ENCODE measurements at places on chromosomes 1 and 21.

DNA sequence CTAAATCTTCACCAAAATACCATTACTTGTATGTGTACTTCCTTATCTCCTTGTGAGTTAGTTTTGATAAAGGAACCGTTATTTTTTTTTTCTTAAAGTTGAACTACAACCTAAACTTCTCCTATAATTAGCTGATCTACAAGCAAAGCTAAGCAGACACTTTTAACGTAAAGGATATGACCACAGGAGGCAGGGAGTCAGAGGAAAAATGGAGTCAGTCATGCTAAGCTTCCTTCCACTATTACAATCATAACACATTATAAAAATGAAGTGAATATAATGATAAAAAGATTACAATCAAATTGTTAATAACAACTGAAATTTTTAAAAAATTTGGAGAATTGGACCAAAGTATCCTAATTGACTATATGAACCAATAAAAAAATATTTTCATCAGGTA, 892.6 kb downstream of the KCNT2 start:
- DNase-seq, result no peak

DNA sequence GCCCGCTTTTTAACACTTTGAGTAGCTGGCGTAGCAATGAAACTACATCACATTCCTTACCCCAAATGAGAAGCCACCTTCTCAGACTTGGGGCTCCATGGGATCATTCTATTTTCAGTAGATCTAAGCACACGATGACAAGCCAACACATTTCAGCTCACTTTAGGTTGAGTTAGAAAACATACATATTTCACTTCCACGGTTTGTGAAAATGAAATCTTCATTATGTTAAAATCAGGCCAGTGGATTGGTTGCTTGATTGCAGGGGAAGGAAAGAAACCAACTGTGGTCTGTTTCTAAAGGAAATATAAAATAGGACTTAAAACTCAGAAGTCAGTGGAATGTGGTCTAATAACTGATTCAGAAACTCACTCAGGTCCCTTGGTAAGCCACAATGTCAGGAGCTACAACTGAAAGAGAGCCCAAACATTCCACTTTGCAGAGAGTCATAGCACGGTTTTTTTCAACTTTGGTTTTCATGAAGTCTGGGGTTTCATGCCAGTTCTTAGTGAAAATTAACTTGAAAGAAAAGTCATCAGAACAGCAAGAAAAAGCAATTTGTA, 82.3 kb upstream of the TIAM1 start:
- no peak for DNase-seq

DNA sequence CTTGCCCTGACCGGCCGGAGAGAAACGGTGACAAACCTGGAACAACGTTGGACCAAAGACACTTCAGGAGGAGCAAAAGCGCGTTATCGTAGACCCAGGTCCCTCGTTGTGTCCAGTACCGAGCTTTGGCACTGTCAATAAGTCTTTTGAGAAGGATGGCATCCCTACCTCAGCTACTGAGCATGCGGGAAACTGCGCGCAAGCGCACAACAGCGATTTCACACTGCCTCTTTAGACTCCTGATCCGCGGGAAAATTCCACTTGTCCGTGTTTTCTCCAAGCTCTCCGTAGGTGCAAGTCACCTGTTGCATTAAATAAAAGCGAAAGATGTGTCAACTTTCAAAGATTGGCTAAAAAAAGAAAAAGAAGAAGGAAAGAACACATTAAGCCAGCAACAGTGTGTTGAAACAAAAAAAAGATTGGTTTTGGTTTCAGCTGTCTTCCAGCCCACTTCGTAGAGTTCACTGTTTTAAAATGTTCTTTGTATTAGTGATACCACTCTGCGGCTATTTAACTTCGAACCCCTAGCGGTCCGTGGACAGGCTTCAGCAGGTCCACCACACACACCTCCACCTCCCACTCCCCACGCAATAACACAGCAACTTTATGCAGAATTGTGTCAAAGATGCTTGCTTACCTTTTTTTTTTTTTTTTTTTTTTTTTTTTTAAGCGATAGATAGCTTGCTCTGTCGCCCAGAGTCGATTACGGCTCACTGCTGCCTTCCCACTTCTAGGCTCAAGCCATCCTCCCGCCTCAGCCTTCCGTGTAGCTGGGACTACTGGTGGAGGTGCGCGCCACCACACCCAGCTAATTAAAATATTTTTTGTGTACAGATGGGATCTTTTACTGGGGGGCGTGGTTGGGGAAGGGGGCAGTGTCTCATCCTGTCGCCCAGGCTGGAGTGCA, at the start of gene BPNT1:
TSS of gene BPNT1 (minus strand) at position 139 of the 907 bp plus-strand sequence. CDS start 9,942 bp downstream, outside the sequence.
- peak; percentile 100 for DNase-seq

DNA sequence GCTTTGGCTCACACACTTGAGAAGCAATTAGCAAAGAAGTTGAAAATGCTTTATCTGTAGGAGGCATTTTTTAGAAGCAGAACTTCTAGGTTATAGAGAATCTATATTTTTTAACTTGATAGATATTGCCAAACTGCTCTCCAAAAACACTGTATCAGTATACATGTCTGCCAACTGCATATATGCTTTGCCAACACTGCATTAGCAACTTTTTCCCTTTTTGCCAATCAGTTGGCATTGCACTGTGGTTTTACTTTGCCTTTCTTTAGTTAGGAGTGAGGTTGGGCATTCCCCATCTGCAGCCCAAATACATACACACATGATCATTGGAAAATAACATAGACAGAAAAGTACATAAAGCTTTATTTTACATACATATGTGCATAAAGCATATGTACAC, 15.0 kb downstream of the PADI3 start:
- DNase-seq, result no peak

- no peak for DNase-seq
These were observed 286.3 kb upstream of the SGIP1 start for GRCh38 chr1:66247415-66248208.

DNA sequence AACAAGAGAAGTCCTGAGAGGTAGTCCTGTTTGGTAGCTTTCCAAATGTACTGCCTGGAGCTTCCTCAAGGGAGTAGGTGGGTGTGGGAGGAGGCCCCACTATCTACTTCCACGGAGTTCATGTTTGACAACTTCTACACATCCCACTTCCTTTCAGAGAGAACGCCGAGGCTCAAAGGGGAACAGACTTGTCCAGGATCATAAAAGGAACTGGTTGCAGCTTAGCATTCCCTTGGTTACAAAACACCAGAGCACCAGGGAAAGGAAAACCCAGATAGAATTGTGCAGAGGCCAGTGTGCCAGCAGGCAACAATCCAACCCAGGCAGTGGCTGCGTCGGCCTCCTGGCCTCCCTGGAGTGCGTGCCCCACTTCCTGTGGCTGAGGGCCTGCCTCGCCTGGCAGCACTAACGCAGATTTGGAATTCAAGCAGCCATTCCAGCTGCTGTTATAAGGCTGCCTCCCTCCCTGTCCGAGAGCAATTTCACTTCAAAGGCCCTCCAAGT, 4.2 kb upstream of the RAP1GAP start:
- no peak for DNase-seq

- no peak for DNase-seq
These were observed 84.5 kb upstream of the RGS4 start for GRCh38 chr1:162984699-162985098.

DNA sequence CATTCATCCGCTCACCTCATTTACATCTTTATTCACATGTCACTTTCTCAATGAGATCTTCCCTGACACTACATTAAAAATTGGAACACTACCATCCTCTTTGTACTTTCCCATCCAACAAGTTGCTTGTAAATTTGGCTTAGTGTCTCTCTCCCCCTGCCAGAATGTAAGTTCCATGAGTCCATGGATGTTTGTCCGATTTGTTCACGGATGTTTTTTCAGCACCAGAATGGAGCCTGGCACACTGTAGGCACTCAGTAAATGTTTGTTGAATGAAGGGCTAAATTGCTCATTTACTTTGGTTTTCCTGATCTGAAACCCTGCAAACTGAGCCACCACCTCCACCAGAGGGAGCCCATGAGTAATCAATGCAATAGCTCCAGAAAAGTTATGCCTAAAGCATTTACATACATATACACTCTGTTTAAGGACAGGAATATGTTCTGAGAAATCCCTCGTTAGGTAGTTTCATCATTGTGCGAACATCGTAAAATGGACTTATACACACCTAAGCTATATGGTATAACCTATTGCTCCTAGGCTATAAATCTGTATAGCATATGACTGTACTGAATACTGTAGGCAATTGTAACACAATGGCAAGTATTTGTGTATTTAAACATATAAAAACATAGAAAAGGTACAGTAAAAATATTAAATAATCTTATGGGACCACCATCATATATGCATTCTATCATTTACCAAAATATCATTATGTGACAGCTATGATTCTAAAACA, 2.8 kb upstream of the EYA3 start:
- peak; percentile 85 for DNase-seq

GRCh38 chr1:110638556-110638955, 32.4 kb upstream of the KCNA2 start:
- DNase-seq, result no peak

GRCh38 chr1:12035312-12035711, 16.0 kb downstream of the MIIP start:
- DNase-seq, result no peak

DNA sequence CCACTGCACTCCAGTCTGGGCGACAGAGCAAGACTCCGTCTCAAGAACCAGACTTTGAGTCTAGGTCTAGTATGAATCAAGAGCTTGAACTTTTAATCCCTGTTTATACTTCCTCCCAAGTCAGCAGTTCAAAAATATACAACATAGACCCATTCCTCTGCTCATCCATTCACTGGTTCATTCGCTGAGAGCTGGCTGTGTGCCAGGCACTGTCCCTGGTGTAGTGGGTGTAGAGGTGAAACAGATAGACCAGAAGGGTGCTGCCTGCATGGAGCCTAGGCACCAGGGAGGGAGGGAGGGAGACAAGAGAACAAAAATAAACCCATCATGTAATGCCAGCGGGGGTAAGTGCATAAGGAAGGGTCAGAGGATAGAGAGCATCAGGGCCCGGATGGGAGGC, 25.5 kb upstream of the SEC16B start:
- no peak for DNase-seq

GRCh38 chr1:119667173-119667572, 19.1 kb upstream of the ZNF697 start:
- DNase-seq, result no peak

DNA sequence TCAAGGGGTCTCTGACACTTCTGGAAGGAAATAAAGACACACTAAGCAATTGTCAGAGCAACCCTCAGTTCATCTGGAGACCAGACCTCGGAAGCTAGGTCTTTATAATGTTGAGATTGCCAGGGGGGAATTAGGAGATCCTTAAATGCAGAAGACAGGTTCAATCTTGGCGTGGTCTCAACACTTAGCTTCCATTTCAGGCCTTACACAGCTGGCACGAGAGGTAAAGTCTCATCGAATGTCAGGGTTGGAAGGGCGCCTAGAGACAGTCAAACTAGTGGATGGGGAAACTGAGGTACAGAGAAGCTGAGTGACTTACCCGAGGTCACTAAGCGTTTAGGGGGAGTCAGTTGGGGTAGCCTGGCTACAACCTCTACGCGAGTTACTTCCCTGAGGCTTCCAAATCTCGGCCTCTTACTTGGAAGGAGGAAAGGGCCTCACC, 562 bp upstream of the EPB41 start:
- DNase-seq, result no peak

DNA sequence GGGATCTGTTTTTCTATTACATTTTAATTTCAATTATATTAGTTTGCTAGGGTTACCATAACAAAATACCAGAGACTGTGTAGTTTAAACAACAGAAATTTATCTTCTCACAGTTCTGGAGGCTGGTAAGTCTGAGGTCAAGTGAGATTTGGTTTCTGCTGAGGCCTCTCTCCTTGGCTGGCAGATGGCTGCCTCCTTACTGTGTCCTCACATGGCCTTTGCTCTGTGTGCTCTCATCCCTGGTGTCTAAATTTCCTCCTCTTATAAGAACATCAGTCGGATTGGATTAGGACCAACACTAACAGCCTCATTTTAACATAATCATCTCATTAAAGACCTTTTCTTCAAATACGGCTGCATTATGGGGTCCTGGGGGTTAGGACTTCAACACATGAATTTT, 195.2 kb upstream of the CHODL start:
- DNase-seq, result no peak

DNA sequence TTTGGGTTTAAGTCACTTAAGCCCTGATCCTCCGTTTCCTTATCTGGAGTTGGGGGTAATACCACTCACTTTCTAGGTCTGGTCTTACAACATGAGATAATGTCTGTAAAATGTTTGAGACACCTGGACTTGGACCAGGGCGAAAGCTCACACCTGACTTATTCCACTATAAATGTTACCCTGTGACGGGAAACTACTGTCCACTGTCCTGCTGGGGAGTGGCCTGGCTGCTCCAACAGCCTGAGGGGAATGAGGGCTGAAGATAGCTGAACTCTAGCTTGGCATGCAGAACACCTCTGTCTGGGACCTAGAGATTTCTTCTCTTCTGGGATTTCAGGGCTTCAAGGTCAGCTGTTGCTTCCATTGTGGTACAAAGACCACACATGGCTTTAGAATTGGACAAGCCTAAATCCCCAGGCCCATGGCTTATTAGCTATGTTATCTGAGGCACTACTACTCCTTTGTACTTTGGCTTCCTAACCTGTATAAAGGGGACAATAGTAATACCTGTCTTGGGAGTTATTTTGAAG, 9.5 kb upstream of the A3GALT2 start:
- no peak for DNase-seq

DNA sequence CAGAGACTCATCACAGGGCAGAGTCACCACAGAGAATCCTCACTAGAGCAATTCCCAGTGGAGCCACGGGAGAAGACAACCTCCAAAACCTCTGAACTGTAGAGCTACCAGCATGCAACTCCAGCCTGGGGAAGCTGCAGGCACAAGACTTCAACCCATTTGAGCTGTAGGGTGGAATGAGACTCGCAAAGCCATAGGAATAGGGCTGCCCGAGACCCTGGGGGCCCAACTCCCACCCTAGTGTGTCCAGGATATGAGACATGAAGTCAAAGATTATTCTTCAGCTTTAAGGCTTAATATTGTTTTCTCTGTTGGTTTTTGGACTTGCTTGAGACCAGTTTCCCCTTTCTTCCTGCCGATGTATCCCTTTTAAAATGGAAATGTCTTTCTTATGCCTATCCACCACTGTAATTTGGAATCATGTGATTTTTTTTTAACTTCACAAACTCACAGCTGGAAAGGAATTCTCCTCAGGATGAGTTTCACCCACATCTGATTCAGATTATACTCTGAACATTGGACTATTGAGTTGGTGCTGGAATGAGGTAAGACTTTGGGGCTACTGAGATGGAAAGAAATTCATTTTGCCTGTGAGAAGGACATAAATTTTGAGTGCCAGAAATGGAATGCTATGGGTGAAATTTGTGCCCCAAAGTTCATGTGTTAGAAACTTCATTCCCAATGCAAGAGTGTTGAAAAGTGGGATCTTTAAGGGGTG, 59.6 kb upstream of the ST6GALNAC5 start:
- no peak for DNase-seq

- no peak for DNase-seq
These were observed 74.6 kb downstream of the GPR88 start for GRCh38 chr1:100612540-100612939.

DNA sequence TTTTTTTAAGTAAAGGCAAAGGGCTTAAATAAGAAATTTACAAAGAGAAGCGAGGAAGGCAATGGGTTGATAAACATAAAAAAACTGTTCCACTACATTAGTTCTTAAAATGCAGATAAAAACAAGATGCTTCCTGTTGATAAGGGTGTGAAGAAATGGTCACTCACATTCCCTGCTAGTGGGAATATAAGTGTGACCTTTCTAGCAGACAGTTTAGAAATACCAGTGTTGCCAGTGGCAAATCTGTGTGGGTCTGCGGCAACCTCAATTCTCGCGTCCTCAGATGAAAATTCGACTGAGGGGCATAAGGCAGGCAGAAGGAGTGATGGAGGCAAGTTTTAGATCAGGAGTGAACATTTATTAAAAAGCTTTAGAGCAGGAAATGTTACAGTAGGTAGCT, 151.1 kb downstream of the NTNG1 start:
- DNase-seq, result no peak
